ENCODE measurements at places on chromosomes 7 and 10.

DNA sequence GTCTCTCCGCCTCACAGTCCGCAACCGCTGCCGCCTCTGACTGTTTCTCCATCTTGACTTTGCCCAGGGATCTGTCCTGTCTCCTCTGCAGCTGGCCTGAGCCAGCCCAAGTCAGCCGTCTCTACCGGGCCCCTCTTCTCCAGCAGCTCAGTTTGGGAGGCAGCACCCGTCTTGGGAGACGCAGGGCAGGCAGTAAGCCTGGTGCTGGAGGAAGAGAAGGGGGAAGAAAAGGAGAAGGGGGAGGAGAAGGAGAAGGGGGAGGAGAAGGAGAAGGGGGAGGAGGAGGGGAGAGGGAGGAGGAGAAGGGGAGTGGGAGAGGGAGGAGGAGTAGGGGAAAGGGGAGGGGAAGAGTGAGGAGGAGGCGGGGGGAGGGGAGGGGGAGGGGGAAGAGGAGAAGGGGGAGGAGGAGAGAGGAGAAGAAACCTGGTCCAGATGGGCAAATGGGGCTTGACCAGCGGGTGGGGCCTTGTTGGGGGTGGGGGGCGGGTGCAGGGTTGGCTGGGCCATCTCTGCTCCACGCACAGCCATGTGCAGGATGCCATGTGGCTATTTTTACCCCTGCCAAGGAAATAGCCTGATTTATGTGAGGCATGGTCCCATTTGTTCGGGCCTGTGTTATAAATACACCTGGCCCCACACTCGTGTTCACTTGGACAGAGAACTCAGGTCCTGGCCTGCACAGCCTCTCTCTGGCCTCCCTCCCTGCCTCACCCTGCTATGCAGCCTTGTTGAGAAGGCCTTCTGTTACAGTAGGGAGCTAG is 35.9 kb upstream of the FZD9 start:
- no peak for DNase-seq

- peak; percentile 11 for DNase-seq
Measured at GRCh38 chr7:84384417-84384816, 189.8 kb upstream of the SEMA3A start.

DNA sequence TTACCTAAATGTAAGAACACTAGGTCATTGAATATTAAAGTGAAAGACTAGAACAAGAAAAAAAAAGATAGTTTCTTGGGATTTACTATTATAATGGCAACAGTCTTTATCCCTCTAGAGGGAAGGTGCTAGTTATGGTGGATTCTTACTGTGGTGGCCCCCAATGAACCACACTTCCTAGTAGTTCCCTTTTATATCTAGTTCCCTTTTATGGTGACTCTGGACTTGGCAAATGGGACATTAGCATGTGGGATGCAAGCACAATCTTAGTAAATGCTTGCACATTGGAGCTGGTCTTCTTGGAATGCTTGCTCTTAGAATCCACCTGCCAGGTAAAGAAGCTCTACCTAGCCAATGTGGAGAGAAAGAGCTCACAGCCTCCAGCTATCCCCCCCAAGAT is 430.2 kb downstream of the LRMDA start:
- DNase-seq = no peak

DNA sequence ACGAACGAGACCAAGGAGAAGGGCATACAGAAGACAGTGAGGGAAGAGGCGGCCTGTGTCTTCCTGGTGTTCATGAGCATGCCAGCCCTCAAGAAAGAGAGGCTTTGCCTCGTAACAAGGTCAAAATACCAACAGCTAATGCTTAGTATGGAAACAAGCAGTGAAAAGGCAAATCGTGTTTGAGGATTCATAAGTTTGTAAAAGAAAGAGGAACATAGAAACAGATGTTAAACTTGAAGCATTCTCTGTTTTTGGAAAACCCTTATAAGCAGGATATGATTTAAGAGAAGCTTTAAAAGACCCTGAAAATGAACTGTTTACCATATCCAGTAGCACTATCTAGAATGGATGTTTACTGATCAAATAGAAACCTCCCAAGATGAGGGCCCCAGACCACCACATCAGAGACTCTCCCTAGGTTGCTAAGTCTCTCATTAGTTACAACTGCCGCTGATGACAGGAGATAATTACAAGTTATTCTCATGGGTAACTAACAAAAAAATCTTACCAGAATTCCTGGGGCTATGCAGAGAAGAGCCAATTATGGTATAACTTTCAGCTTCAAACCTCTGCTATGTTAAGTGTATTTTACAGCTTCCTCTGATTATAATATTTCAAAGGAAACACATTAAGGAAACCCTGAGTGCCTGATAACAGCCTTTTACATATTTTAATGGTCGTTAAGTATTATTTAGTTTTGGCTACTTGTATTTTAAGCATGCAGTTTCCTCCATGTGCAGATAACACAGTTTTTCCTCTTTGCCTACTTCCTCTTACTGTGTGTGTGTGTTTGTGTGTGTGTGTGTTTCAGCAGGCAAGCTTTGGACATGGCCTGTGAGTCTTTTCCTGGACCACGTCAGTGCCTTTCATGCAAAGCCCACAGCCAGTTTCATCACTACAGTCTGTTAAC is 17.9 kb downstream of the JCAD start:
- no peak for DNase-seq

GRCh38 chr7:45596665-45597095 is 22.5 kb downstream of the ADCY1 start:
- DNase-seq = no peak

DNA sequence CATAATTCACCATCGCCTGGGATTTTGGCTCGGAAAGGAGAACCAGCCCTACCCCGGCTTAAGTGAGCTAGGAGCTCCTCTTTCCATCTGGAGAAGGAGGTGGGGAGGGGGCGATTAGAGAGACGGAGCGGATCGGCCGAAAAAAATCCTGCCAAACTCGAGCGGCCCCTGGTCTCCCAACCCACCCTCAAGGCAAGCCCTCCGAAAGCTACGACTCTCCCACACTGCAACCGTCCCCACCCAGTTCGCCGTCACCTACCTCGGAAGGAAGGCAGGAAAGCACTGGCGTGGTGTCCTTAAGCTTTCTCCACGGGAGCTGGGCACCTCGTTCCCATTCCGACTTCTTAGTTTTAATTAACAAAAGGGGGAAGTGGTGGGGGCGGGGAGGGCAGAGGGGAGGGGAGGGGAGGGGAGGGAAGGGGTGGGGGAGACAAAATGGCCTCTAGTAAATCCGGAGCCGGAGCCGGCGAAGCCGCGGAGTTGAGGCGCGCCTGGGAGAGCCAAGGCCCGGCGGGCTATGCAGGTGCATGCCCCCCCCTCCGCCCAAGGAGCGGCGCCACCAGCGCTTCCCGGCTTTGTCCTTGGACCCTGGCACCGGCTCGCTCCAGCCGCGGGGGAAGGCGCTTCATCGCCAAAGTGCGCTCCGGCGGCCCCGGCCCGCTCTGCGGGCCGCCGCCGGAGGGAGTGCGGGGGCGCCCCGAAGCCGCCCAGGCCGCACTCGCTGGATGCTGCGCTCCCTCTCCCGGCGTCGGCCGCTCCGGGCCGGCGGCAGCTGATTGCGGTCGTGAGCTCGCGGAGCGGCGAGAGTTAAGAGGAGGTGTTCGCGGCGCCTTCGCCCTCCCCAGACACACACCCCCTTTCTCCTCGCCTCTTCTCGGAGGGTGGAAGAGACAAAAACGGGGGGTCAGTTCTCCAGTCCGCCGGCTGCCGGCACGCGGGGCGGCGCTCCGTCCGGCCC is at the start of gene LRRC4:
Gene LRRC4, minus strand, starts transcription at position 784 of the 958 bp plus-strand sequence. CDS start 797 bp downstream, outside the sequence.
- DNase-seq = peak; percentile 55

DNA sequence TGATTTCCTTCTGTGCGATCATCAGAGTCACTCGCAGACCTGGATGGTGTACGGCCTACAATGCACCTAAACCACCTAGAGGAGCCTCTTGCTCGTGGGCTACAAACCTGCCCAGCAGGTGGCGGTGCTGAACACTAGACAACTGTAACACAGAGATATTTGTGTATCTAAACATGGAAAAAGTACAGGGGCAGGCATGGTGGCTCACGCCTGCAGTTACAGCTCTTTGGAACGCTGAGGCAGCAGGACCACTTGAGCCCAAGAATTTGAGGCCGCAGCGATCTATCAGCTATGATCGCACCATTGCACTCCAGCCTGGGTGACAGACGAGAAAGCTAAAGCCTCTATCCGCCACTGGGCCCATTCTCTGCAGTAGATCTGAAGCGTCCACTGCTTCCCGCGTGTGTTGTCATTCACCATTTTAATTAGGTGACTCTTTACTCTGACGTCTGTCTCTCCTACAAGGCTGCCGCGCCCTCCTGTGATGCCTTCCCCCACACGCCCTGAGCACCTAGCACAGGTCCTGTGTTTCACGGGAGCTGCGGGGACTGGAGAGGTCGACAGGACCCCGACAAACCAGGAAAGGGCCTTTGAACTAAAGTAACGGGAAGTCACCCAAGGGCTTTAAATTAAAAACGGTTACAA is 774 bp downstream of the TUBGCP2 start:
- DNase-seq = peak; percentile 57

DNA sequence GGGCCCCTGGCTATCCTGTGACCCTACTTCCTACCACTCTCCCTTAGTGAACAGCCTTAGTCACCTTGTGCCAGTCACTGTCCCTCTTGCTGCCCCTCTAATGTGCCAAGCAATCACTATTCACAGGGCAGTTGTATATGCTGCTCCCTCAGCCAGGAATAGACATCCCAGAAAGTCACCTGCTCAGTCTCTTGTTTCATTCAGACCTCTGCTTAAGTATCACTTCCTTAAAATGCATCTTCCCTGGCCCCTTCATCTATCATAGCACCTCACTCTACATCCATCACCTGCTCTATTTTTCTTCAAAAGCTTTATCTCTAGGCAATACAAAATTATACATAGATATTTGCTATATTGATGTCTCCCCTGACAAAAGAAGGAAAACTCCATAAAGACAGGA is 328.4 kb upstream of the NFE2L3 start:
- DNase-seq = no peak

DNA sequence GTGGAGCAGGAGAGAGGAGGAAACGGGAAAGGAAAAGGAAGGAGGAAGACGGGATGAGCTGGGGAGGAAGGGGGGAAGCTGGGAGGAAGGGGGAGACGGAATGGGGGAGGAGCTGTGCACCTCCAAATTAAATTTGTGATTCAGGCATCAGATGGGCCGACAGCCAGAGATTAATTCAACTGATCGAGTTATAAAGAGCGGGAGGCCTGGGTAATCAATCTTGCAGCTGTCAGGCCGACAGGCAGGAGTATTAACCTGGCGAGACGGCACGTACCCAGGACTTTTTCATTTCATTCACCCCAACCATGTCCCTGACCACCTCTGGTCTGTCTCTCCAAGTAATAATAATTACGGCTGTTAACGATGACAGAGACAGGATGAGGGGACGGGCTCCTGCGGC is 26.2 kb downstream of the KAZALD1 start:
- no peak for DNase-seq

- DNase-seq = peak; percentile 98
Measured at GRCh38 chr7:130363026-130363847, 17.1 kb upstream of the CPA1 start.

GRCh38 chr10:47361293-47361692 is 13.1 kb downstream of the RBP3 start:
- DNase-seq = peak; percentile 36

GRCh38 chr7:108251700-108252099 is 121.5 kb upstream of the LAMB4 start:
- DNase-seq = no peak

DNA sequence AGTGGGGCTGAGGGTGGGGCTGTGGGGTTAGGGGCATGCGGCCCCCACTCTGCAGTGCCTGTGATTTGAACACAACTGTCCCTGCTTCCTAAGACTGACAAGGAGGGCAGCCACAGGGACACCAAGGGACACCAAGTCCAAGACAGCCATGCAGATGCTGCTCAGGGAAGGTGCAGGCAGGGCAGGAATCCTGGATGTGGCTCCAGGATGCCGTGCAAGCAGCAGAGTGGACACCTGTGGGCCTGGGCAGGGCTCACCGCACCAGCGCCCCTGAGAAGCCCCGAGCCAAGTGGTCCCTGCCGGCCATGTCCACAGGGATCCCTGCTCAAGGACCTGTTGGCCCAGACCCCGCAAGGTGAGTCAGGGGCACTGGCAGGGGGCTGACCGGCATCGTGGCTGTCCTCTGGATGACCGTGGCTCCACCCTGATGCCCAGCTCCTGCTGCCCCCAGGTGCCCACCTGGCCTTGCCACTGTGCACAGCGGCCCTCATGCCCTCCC is 58.5 kb downstream of the STK32C start:
- DNase-seq = no peak

DNA sequence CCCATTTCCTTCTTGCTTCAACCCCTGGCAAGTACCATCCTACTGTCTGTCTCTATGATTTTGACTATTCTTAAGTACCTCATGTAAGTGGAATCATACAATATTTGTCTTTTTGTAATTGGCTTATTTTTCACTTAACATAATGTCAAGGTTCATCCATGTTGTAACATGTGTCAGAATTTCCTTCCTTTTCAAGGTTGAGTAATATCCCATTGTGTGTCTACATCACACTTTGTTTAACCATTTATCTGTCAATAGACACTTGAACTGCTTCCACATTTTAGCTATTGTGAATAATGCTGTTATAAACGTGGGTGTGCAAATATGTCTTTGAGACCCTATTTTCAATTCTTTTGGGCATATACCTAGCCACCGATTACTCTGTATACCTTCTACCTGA is 14.0 kb upstream of the CDK14 start:
- DNase-seq = no peak

Measured in EH (cell line).